ENCODE measurements at places on chromosomes 5 and 9.

GRCh38 chr5:28542987-28543386 lies 1504.6 kb upstream of the CDH9 start:
- no peak for DNase-seq

DNA sequence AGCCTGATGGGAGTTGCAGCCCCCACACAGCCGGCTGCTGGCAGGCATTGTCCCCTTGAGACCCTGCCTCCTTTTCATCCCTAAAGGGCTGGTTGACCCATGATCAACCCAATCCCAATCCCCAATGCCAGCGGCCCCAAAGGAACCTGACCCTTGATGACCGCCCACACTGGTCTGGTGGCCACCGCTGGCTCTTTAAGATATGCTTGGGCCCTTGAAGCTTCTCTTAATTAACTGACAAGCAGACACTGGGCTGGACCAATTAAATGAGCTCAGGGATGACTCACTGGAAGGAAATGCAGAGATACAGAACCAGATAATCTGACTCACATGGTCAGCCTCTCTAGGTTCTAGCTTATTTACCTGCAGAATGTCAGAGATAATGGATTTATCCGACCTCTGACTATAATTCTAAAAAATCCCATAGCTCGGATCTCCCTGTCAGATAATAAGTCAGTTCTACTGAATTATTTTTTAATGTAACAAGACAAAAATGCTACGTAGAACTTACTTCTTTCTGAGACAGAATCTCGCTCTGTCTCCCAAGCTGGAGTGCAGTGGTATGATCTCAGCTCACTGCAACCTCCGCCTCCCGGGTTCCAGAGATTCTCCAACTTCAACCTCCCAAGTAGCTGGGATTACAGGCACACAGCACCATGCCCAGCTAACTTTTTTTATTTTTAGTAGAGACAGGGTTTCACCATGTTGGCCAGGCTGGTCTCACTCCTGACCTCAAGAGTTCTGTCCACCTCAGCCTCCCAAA lies 11.1 kb upstream of the MLANA start:
- no peak for DNase-seq

- no peak for DNase-seq
These were observed 33.4 kb upstream of the ADAMTS2 start for GRCh38 chr5:179378441-179379271.

GRCh38 chr5:76765249-76765648 lies 49.3 kb downstream of the F2R start:
- no peak for DNase-seq

DNA sequence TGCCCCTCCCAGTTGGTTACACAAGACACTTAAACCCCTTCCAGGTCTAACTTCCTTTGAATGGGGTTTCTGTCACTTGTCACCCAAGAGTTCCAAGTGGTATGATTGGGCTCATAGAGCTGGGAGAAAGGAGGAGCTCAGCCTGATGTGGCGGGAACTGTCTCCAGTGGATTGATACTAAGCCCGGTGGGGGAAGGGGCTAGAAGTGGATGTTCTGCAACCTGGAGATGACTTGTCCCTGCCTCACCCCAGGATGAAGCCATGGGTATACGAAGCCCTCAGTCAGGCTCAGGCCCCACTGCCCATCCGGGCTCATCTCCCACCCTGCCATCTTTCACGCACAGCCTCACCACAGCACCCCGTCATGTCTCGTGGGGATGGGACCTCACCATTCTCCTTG lies 203.9 kb downstream of the CDK5RAP2 start:
- no peak for DNase-seq

DNA sequence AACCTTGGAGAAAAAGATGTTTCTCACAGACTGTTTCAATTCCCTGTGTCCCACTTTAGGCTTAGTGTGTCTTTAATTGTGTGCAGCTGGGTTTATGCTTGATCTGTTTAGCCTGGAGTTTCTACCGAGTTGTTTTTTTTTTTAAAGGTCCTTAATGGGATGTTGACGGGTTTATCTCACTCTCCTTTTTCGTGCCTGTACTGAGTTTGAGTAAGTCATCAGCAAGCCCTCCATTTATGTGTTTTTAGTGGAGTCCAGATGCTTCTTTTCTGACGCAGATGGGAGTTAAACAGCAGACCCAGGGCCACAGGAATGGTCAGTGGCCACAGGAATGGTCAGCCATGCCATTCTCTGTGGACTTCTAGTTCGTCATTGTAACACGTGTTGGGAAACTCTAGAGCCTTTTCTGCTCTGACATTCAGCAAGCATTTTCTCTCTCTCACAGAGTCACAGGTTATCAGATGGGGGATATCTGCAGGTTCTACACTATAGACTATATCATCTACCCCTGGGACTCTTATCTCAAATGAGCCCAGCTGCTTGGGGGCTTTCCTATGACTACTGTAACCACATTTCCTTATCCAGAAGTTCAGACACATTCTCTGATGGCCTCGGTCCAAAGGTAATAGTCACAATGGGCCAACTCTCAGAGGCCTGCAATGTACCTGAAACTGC lies 190.5 kb downstream of the TTLL11 start:
- no peak for DNase-seq

- no peak for DNase-seq
These were observed 9.0 kb upstream of the EDF1 start for GRCh38 chr9:136875155-136875554.

GRCh38 chr5:6713274-6714225 lies at the start of gene TENT4A:
TSS of gene TENT4A (plus strand) at chr5:6713432. CDS start at chr5:6713984, 552 bp downstream.
- DNase-seq = peak; percentile 75

GRCh38 chr9:72935595-72935994 lies 17.3 kb downstream of the ALDH1A1 start:
- DNase-seq = no peak

DNA sequence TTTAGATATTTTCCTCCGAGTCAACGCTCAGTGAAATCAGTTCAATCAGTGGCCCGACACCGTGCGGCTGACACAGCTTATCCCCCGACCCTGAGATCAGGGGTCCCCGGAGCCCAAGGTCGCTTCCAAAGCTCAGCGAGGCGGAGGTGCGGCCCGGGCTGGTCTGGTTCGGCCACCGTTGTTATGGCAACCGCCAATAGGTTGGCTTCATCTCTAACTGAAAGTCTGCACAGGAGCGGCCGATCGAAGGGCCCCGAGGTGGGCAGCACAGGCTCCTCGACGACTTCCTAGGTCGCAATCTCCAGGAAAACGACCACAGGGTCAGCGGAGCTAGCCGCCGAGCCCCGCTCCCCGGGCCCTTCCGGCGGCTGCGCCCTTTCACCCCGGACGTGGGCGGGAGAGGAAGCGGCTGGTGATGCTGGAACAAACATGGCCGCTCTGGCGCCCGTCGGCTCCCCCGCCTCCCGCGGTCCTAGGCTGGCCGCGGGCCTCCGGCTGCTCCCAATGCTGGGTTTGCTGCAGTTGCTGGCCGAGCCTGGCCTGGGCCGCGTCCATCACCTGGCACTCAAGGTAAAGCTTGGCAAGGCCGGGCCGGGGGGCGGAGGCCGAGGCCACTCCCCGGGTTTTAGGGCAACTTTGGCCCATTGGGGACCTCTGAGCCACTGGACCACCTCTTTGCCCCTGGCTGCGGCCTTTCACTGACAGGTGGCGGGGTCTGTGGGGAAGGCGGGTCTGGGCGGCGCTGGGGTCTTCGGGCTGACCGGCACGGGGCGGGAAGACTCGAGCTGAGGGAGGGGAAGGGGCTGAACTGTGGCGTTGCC lies at the start of gene GPR107:
Gene GPR107 (plus strand): TSS at position 403 of the 821 bp plus-strand sequence. CDS start 27 bp downstream, at position 430.
- peak; percentile 94 for DNase-seq

Measured in upper lobe of right lung (tissue), 1 donor.